Activated CD4-positive, CD25-positive, alpha-beta regulatory T cell (primary cell): ENCODE measurements at places on chromosomes 12 and 14.
A peak's percentile ranks its signal among the peaks of the same experiment; 100 is the strongest.

GRCh38 chr14:43898687-43899086 lies 608.4 kb downstream of the FSCB start:
- DNase-seq = no peak

GRCh38 chr12:1805441-1806081 lies 14.8 kb upstream of the LRTM2 start:
- DNase-seq = no peak

DNA sequence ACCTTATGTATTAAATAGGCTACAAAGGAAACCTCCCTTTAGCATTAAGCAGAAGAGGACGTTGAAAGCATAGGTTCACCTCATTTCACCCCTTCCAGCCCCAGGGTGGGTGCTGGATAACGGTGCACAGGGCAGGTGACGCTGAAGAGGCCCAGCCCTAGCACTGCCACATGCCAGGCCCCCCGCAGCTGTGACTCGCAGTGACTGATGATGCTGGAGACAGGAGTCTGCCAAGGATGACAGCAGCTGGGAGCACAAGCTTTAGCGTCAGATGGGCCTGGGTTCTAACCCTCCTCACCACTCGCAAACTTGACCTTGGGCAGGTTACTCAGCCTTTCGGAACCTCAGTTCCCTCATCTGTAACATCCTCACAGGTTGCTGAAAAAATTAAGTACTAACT lies 76.7 kb downstream of the TBK1 start:
- no peak for DNase-seq

- DNase-seq = peak; percentile 26
These were observed at the start of gene TBK1 for GRCh38 chr12:64451687-64452558. Gene TBK1, plus strand, starts transcription at chr12:64452120. Its CDS starts 3,751 bp downstream, at chr12:64455871.

GRCh38 chr14:61515436-61516117 lies 179.7 kb upstream of the HIF1A start:
- DNase-seq = no peak

DNA sequence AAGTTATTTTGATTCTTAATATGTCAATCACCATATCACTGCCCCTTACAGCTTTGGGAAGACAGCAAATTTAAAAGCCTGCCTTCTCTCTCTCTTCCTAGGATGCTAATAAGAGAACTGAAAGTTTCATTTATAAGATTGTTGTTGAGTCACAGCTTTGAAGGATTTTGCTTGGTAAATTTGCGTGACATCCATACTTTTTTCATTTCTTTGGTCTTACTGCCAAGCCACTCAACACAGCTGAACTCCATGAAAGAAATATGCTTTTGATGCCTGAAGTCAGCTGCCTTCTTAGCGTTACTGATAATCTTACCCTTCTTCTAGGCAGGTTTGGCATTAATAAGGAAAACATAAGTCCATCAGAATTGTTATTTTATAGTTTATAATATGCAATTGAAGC lies 155.0 kb downstream of the CRADD start:
- DNase-seq = no peak

DNA sequence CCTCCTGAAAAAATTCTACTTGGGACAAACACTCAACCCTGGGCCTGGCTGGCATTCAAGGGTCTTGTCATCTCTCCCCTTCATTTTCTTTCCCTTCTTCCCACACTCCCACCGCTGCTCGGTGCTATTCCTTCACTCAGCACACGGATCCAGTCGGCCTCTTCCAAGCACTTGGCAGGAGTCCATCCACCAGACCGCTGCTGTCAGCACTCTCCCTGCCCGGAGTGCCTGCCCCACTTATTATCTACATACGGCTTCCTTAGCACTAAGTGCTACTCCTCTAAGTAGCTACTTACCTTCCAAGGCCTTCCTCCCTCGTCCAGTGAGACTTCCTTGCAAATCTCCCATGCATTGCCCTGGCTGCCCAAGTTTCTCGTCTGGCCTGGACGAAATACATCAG lies 29.8 kb downstream of the CALM1 start:
- DNase-seq = no peak

DNA sequence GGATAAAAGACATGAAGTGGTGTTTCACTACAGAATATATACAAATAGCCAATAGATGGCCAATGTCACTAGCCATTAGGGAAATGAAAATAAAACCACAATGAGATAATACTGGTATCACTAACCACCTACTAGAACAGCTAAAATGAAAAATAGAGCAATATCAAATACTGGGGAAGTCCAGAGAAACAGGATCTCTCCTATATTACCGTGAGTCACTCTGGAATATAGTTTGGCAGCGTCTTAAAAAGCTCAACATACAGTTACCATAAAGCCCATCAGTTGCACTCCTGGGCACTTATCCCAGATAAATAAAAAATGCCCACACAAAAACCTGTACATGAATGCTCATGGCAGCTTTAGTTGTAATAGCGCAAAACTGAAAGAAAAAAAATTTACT lies 101.7 kb downstream of the TMTC1 start:
- DNase-seq = no peak

DNA sequence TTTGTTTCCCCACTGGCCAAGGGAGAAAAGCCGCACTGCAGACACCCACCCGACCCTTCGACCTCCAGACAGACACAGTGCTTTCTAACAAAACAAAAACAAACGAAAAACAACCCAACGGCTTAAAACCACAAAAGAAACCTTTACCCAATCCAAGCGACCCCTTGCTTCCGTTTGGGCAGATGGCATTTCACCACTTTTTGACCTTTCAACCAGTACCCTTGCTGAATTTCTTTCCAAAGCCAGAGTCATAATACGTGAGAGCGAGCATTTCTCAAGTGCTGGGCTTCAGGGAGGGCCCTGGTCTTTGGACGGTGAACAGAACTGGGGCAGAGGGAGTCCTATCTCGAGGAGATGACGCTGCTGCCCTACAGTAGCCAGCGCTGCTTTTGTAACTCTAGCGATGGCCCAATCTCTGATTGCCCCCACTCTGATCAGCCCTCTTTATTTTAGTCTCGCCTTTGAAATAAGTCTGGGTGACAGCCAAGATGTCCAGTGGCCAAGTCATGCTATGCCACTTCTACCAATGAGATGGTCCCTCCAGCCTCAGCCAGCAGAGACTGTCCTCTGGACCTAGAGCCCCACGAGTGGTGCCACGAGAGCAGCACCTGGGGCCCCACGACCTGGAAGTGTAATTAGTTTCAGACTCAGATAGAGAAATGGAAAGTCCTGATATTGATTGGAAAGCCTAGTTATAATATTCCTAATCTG lies 21.9 kb upstream of the ADIPOR2 start:
- DNase-seq = no peak

GRCh38 chr12:21751517-21751916 lies 23.0 kb downstream of the KCNJ8 start:
- DNase-seq = no peak

DNA sequence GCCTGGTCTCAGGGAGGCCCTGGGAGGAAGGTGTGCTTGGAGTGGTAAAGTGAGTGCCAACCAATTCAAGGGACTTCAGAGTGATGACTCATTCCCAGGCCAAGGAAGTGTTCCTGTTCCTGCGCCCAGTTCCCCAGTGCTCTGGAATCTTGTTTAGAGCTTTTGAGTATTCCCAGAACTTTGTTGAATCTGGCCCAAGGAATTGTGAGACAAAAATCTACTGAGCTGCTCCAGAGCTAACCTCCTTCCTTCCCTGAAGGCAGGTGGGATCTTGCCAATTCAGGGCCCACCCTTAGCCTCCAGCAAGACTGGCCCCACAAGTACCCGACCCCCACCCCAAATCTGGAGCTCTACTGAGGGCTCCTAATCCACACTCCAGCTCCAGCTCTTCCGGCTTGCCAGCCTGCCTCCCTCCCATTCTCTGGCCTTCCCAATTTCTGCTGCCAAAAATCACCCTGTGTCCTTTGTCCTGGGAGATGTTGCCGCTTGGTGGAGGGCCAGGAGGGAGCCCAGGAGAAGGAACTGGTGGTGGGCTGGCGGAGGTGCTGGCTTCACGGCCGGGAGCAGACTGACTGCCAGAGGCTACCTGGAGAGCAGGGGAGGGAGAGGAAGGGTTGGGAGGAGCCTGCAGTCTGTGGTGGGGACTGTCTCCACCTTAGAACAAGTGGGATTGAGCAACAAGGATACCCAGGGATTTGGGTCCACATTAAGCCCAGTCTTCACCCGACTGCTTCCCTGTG lies 2.0 kb upstream of the ATN1 start:
- DNase-seq = no peak

GRCh38 chr12:5013266-5013730 lies 30.4 kb upstream of the KCNA5 start:
- DNase-seq = no peak

DNA sequence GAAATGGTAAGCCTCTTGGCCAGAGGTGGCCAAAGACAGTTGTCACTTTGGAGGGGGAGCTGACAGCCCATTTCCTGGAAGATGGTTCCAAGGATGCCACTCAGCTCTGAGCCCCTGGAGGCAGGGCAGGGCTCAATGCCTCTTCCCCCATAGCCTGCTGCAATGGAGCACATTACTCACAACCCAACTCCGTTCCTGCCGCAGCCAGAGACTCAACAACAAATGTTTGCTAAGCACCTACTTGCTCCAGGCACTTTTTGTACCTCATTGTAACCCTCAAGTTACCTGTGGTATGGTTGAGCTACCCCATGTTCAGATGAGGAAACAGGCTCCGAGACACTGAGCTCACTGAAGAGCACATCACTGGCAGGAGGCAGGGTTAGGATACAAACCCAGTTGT lies 19.5 kb downstream of the IRF2BPL start:
- no peak for DNase-seq

GRCh38 chr14:32350020-32350419 lies 20.9 kb downstream of the AKAP6 start:
- DNase-seq = no peak

DNA sequence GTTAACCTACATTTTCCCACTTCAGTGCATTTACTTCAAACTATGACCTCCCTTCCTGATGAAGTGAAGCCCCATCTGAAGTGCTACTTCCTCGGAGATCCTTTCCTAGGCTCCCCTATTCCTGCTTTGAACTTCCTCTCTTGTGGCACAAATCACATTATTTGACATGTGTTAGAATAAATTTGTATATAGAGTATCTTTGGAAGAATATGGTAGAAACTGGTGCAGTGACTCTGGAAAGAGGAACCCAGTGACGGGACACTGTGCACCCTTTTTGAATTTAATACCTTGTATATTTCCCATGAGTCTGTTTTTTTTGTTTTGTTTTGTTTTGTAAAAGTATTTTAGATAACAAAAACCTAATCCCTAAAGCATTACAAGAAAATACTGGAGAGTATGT lies 66.4 kb upstream of the SRSF5 start:
- DNase-seq = no peak

DNA sequence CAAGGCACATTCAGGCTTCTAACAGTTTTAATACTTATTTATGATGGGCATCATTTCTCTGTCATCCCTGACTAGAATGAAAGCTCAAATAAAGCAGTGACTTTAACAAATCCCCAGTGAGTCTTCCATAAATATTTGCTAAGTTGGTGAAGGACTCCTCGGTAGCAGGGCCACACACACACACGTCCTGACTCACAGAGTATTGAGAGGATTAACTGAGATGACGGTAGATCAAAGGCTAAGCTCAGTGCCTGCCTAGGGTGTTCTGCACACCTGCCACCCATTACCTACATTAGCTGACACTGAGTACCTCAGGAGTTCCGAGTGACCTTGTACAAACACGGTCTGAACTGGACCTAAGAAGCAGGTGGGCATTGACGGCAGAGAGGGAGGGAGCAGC lies 197.3 kb upstream of the SFSWAP start:
- no peak for DNase-seq

- DNase-seq = no peak
These were observed 288.4 kb downstream of the CACNA1C start for GRCh38 chr12:2341051-2341751.

GRCh38 chr14:67131691-67132090 lies 57.5 kb upstream of the GARIN2 start:
- no peak for DNase-seq

DNA sequence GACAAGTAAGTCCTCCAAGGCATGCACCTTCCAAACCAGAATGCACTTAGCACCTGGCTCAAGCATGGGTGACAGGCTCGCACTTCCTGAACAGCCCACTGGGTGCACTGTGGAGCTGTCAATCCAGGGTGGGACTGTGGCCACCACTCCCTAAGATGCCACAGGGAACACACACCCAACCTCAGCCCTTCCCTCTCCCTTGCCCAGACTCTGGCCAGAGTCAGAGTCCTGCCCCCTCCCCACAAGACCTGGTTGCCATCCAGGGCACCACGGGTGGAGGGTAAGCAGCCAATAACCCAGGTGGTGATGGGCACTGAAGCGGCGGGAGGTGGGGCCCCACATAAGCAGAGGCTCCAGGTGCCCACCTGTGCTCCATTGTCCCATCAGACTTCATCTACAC lies 160.6 kb downstream of the MYRFL start:
- DNase-seq = no peak

GRCh38 chr12:79373896-79374499 lies 316.8 kb downstream of the PAWR start:
- no peak for DNase-seq

DNA sequence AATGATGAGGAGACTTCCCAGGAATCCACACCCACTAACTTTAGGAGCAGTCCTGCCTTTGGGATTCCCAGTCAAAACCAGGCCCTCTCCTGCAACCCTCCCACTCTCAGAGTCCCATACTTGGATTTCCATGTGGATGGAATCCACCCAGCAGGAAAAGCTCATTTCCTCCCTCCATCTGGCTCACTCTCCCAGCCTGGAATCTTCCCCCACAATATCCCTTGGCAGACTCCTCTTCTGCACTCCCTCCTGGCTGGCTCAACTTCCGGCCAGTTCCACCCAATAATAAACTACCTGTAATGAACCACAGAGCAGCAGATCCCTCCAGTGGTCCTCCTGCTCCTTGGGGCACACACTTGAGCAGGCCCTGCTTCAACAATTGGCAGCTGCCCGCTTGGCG lies 102.8 kb upstream of the EGLN3 start:
- DNase-seq = no peak

GRCh38 chr12:46299851-46300250 lies 31.0 kb upstream of the SLC38A1 start:
- DNase-seq = no peak

GRCh38 chr12:98475565-98475908 lies 39.9 kb upstream of the TMPO start:
- DNase-seq = no peak

- DNase-seq = no peak
These were observed 65.6 kb downstream of the NUAK1 start for GRCh38 chr12:106073179-106073578.

- DNase-seq = peak; percentile 29
These were observed 1.1 kb downstream of the PHLDA1 start for GRCh38 chr12:76030341-76031080.

DNA sequence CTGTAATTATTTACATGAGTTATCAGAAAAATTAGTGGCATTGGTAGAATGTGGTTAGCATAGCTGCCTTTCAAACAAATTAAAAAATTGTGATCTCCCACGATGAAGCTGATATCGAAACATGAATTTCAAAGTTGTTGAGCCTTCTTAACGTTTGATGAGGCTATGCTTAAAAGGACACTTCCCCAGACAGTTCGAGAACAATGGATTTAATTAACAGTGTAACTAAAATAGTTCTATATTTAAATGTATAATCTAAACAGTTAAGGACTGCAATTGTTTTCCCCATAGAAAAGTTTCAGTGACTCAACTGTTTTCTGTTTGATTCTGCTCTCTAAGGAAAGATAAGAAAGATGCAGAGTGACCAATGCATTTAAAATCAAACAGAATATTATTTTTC lies 1.6 kb downstream of the CLEC2B start:
- DNase-seq = no peak
